ENCODE measurements at places on chromosomes 2 and 18. TPM values are rescaled to one million over a fixed set of nuclear protein-coding genes. Genes with fewer than 3 reads are reported as not detected.

Gene IL1F10
- total RNA-seq, result not detected

Gene ABCG8
- not detected for total RNA-seq

Gene LRRFIP1
- 170 TPM for total RNA-seq

Gene ASIC4
- not detected for total RNA-seq

Data from mammary microvascular endothelial cell (primary cell).